ENCODE measurements at places on chromosomes 16 and 17. TPM values are rescaled to one million over a fixed set of nuclear protein-coding genes. Genes with fewer than 3 reads are reported as not detected.

GRCh38 chr16:22239131-22239805, 33.2 kb downstream of the EEF2K start:
- no peak for DNase-seq

DNA sequence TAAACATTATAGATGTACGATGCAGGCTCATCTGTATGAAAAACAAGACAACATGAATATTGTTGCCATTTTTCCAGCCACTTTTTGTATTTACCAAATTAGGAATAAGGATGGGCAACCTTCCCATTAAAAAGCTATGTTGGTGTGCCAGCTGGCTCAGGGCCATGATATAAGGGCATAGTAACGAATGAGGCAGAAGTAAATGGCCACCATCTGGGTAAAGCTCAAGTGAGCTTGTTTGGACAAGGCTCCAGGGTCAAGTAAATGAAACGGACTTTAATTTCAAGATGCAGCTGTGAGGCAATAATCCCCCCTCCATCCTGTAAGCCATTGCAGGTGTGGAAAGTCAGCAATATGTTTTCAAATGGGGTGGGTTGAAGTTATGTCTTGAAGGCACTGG, 930.9 kb upstream of the CDH8 start:
- no peak for DNase-seq

DNA sequence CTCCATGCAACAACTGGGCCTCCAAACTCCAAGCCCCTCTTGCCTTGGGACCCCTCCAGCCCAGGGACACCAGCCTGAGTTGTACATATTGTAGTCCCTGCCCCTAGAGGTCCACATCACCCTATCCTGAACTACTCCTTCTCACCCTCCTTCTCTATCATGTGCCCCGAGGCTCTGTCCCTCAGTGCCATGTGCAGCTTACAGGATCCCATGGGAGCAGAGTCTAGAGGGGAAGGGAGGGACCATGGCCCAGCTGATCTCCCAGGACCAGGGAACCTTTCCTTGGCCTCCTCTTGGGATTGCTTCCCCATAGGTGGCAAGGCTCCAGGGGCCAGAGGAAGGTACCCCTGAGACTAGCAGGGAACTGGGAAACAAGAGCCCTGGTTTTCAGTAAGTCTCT, 35.3 kb downstream of the TMEM132E start:
- no peak for DNase-seq

GRCh38 chr17:56499799-56500388, 93.6 kb upstream of the NOG start:
- DNase-seq: no peak

DNA sequence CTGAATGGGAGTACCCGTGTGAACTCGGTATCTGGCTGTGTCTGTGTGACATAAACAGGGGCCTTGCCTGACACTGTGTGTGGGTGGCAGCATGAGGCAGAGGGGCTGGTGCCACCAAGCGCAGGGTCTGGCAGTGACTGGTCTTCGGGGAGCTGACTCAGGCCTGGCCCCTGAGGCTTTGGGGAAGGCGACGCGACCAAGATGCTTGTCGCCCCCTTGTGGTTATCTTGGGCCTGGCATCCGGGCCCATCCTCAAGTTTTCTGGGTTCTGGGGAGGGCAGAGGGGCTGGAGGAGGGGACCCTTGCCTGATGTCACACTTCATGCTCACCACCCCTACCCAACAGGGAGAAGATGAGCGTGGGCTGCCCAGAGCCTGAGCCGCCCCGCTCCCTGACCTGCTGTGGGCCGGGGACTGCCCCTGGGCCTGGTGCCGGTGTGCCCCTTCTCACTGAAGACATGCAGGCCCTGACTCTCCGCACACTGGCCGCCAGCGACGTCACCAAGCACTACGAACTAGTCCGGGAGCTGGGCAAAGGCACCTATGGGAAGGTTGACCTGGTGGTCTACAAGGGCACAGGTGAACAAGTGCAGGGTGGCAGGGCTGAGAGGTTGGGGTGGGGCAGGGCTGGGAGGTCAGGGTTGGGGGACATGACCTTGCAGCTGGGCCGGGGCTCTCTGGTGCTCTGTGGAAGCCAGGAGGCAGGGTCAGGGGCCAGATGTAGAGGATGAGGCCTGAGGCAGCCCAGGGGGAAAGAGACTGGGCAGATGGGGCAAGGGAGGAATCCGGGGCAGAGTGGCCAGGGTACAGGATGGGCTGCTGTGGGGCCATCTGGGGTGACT, 24.9 kb downstream of the SBK1 start:
- no peak for DNase-seq

- no peak for DNase-seq
Measured at GRCh38 chr17:2398655-2399571, 1.9 kb downstream of the MNT start.

DNA sequence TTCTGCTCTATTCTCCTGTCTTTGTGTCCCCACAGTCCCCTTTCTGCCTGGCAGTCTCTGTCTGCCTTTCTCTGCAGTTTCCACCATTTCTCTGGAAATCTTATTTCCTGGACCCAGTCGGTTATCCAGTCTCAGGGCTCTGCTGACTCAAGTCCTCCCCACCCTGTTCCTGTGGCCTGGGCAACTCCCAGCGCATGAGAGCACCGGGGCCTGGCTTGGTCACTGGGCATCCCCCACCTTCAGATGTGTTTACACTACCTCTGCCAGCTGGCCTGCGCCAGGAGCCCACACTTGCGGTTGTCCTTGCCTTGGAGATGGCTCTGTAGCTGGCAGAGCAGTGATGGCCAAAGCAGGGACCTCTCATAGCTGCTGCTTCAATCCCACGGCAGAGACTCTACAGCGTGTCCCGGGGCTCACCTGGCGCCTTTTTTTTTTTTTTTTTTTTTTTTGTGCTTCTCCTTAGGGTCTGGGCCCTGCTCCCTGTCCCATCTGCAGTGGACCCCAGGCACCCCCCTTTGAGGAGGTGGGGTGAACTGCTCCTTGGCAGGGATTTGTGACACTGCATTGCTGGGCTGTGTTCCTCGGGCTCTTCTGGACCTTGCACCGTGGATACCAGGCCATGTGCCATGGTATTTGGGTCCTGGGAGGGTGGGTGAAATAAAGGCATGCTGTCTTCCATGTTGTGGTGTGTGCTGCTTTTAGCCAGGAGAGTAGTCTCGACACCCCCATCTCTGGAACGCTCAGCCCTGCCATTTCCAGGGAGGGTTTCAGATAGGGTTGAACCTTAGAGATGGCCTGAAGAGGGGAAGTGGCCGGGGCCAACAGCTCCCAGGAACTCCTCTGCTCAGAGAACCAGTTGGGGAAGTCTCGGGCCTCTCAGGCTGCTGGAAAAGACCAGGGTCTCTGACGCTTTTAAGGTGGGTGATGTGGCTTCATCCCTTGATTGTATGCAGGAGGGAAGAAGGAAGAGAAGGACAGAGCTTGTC, 17.5 kb downstream of the GUCY2D start:
- no peak for DNase-seq

GRCh38 chr17:14268264-14268663, 31.6 kb upstream of the CDRT15 start:
- DNase-seq: no peak

DNA sequence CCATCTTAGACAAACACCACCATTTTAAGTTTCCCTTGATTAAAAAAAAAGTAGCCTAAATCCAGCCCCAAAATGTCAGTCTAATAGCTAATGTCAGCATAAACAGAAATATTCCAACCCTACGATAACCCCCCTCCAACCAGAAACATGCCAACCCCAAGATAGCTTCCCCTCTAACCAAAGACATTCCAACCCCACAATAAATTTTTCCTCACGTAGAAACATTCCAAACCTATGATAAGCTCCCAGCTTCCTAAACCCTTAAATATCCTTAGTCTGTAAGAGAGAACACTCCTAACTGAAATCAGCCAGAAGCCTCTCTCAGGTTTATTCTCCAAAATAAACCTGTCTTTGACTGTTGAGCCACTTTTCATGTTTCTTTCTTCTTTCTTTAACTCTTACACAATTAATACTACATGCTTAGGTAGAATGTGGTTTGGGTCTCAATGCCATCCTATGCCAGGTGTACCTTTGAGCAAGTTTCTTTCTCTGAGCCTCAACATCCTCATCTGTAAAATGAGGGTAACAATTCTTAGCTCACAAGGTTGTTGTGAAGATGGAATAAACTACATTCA, 10.5 kb upstream of the KRT38 start:
- DNase-seq: no peak

DNA sequence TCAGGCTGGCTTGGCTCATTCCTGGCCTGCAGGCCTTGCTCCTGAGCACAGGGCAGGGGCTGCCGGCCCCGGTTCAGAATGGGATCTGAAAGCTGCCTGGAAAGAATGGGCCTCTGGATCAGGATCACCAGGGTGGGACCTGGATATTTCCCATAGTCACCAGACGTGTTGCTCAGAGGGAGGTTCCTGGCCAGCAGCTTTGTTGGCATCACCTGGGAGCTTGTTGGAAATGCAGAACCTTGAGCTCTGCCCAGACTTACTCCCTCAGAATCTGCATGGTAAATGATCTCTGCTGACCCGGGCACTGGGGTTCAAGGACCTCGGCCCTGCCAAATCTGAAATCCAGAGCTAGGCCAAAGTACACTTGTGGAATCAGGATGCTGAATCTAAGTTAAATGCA, 29.5 kb upstream of the MED9 start:
- DNase-seq: no peak

GRCh38 chr16:2954656-2955381, 9.3 kb upstream of the KREMEN2 start:
- DNase-seq: no peak

DNA sequence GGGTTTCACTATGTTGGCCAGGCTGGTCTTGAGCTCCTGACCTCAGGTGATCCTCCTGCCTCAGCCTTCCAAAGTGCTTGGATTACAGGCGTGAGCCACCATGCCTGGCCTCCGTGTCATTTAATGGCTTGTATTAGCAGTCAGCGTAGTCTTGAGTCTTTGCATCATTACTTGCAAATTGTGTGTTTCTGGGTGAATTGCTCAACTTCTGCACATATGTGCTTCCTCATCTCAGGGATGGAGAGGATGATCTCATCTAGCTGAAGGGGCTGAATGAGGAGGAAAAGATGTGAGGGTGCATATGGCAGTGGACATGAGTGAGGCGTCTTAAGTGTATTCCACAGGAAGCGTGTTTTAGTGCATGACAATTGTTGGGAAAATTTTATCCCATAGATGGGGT, 155.8 kb downstream of the SNX29 start:
- DNase-seq: no peak

DNA sequence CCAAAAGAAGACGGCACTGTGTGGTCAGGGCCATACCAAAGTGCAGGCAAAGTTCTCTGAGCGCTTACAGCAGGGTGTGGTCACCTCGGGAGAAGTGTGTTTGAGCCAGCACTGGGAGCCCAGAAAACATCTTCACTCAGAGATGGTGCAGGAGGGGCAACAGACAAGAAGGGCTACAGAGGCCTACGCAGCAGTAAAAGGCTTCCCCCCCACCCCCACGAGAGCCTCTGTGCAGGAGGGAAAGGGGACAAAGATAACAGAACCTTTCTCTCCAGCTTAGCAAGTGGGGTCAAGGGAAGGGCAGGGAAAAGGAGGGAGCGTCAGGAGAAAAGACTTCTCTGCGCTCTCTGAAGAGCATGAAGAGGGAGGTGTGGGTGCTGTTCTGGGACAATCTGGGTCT, 2.8 kb downstream of the VAT1 start:
- no peak for DNase-seq

- DNase-seq: no peak
Measured at GRCh38 chr17:45022288-45022648, 29.2 kb downstream of the DCAKD start.

- no peak for DNase-seq
Measured at GRCh38 chr17:17503566-17504130, 7.5 kb upstream of the RASD1 start.

DNA sequence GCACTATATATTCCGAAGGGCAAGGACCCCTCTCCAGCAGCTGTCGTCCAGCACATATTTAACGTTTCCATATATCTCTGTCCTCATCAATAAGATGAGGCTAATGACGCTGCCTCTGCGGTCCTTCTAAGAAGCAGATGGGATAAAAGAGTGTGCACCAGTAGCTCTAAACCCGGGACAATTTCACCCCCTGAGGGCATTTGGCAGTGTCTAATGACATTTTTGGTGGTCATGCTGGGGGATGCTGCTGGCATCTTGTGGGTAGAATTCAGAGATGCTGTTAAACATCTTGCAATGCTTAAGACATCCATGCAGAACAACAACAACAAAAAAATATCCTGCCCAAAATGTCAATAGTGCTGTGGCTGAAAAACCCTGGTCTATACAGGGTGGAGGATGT, 372.9 kb downstream of the CDH13 start:
- DNase-seq: no peak

DNA sequence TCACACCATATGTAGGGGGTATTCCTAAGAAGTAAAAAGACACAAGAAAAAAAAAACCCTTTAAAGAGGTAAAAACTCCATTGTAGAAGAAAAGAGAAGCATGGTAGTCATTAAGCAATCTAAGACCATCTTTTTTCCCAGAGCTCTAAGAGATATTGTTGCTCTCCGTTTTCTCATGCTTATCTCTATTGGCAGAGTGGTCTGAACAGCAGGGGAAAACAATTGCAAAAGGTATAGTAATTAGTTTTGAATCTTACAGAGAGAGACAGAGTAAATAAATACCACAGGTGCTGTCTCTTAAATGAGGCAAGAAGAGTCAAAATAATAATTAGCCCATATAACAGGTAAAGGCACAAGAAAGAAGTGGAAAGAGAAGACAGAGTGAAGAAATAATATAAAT, 821.4 kb upstream of the CA10 start:
- DNase-seq: no peak

GRCh38 chr16:10931134-10931533, 11.1 kb downstream of the DEXI start:
- DNase-seq: no peak

Gene TBC1D28
- total RNA-seq: not detected

Gene GRAP
- total RNA-seq: 5.2 TPM

Gene IKZF3
- total RNA-seq: 5.9 TPM

Gene P2RX1
- 4.2 TPM for total RNA-seq

Gene MYO19
- total RNA-seq: 112 TPM

Gene GNG13
- total RNA-seq: not detected

Gene KRTAP9-8
- not detected for total RNA-seq

Gene RPTOR
- 38.3 TPM for total RNA-seq

Gene ZPBP2
- not detected for total RNA-seq
